ENCODE measurements at places on chromosomes 5 and 9. TPM values are rescaled to one million over a fixed set of nuclear protein-coding genes. Genes with fewer than 3 reads are reported as not detected.

- peak; percentile 30 for DNase-seq
Observed at GRCh38 chr5:151178777-151179488, 21.4 kb upstream of the ANXA6 start.

GRCh38 chr9:22508790-22509189 is 62.2 kb downstream of the DMRTA1 start:
- no peak for DNase-seq

DNA sequence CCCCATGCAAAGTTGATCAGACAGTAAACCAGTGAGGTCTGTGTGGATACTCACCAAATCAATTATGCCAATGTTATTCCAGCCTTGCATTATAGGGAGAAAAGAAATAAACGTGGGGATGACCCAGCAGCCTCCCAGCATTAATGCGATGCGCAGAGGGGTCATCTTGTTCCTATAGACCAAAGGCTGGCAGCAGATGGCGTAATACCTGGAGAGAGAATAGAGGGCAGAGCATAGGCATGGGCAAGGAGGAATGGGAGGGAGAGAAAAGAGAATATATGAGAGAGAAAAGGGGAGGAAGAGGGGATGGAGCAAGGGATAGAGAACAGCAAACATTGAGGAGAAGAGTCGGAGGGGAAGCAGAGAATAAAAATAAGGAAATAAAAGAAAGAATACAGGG is 131.2 kb downstream of the HTR4 start:
- DNase-seq: no peak

Gene PCDHGB2
- total RNA-seq: 0.12 TPM

DNA sequence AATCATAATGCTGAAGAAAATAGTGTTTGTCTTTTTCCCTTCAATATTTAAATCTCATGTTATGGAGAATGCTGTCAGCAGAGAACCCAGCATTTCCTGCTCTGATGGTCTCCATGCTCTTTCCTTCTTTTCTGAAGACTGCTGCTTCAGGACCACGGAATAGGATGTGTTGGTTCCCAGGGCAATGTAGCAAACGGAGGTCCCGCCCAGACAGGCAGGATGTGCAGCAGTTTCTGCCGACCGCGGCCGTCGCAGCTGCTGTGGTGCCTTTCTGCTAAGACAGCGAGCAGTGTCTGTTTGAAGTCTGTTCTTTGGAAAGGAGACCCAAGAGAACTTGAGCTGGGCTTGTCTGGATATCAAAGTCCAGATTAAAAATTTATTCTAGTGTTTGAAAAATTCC is 654.3 kb downstream of the CCDC171 start:
- no peak for DNase-seq

- no peak for DNase-seq
Observed at GRCh38 chr5:126094991-126095390, 328.2 kb upstream of the GRAMD2B start.

DNA sequence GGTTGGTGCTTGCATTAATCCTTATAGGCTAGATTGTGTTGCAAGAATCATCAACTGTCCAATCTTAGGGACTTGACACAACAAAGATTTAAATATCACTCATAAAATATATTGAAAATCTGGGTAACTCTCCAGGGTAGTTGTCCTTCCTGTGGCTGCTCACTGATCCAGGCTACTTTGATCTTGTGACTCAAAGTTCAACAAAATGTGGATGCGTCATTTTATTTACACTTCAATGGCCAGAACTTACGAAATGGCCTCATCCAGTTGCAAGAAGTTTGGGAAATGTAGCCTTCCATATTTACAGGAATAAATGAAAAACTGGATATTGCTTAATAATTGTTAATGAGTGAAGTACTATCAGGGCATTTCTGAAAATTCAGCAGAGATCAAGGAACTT is 235.5 kb upstream of the ACTBL2 start:
- no peak for DNase-seq

Measured in activated CD8-positive, alpha-beta memory T cell treated with anti-CD3 and anti-CD28 coated beads, Interleukin-2, amount 10 ng/mL, durations not matched to agents 7 days and 5 days (primary cell).